NCI-H345 (cell line): ENCODE measurements at places on chromosomes 7 and 10.

- no peak for DNase-seq
These were observed 47.3 kb upstream of the TES start for GRCh38 chr7:116162992-116163391.

DNA sequence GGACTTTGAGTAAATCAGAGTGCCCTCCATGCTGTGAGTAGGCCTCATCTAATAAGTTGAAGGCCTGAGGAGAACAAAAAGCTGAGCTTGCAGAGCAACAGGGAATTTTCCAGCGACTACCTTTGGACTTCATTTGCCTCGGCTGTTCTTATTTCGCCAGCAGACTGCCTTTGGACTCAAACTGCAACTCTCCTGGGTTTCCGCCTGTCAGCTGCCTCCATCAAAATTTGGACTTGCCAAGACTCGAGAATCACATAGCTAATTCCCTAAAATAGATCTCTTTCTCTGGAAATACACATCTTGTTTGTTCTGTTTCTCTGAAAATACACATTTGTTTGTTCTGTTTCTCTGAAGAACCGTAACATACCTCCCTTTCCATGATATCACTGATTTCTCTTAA, 93.8 kb downstream of the ITGB8 start:
- DNase-seq = no peak

- no peak for DNase-seq
These were observed 17.1 kb upstream of the PRRT4 start for GRCh38 chr7:128378637-128379036.

DNA sequence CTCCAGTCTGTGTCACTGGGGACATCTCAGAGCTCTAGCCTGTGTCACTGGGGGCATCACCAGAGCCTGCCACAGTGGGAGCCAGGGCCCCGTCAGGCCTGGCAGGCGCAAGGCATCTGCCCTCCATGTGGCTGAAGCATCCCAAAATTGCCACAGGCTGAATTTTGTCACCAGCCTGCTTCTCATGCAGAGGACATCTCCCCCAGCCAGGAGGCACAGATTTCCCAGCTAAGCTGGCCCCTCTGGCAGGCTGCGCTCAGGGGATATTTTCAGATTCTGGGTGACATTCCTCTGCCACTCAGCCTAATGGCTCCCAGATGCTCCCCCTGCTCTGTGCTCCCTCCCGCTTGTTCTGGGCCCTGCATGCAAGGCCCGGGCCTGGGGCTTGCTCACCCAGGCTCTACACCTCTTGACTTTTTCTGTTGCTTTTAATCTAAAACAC, 64.6 kb downstream of the COL13A1 start:
- DNase-seq = no peak

GRCh38 chr7:84274029-84274638, 79.5 kb upstream of the SEMA3A start:
- DNase-seq = no peak

DNA sequence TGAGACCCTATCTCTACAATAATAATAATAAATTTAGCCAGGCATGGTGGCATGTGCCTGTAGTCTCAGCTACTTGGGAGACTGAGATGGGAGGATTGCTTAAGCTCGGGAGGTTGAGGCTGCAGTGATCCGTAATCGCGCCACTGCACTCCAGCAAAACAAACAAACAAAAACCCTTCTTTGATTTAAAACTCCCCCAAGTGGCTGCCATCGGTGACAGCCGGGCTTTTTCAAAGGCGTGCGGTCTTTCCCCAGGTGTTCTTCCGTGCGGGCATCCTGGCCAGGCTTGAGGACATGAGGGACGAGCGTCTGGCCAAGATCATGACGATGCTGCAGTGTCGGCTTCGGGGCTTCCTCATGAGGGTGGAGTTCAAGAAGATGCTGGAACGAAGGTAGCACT, 1.9 kb upstream of the MYH16 start:
- no peak for DNase-seq

GRCh38 chr7:156504687-156505545, 135.7 kb upstream of the RNF32 start:
- DNase-seq = no peak

- DNase-seq = no peak
These were observed 13.4 kb downstream of the IMPDH1 start for GRCh38 chr7:128396357-128396756.

GRCh38 chr10:11011984-11012383, 5.7 kb upstream of the CELF2 start:
- DNase-seq = no peak

- no peak for DNase-seq
These were observed 511.0 kb downstream of the XPNPEP1 start for GRCh38 chr10:109412353-109412752.

- DNase-seq = no peak
These were observed 459.9 kb downstream of the PLXNA4 start for GRCh38 chr7:132116369-132116768.

DNA sequence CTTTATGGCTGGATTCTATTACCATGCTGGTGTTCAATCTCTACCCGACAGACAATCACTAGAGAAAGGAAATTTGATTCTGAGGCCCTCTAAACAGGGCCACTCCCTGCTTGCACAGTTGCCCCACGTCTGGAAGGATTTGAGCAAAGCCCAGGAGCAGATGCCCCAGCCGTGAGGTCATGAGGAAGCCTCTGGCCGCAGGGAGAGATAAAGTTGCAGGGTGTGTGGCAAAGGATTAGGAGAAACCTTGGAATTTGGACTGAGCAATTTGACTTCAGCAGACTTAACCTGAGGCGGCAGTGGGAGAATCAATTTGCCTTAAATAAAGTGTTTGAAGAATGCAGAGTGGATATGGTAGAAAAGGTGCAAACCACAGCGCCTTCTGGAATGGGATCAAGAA, 40.2 kb upstream of the KLF6 start:
- DNase-seq = no peak

DNA sequence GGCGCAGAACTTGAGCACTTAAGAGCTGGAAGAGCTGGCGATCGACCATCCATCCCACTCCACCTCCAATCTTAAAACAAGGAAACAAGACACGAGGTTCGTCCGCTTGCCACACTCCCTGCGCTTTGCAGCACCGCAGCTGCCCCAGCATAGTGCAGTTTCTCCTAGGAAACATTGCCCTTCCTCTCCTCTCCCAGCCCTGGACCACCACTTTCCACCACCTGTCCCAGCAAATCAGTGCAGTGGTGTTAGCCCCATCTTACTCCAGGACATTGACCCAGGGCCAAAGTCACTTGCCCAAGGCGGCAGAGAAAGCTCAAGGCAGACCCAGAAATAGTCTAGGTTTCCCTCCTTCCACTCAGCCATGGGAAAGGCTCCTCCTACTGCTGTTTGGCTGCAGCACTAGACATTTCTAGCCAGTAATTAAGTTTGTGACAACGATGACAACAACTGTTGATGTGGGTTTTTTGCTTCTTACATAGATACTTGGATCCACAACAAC, 1.5 kb upstream of the PARD3 start:
- no peak for DNase-seq

- no peak for DNase-seq
These were observed 98.8 kb upstream of the PFKP start for GRCh38 chr10:2968401-2969058.

GRCh38 chr7:47945261-47946015, 2.8 kb downstream of the PKD1L1 start:
- DNase-seq = peak; percentile 55

DNA sequence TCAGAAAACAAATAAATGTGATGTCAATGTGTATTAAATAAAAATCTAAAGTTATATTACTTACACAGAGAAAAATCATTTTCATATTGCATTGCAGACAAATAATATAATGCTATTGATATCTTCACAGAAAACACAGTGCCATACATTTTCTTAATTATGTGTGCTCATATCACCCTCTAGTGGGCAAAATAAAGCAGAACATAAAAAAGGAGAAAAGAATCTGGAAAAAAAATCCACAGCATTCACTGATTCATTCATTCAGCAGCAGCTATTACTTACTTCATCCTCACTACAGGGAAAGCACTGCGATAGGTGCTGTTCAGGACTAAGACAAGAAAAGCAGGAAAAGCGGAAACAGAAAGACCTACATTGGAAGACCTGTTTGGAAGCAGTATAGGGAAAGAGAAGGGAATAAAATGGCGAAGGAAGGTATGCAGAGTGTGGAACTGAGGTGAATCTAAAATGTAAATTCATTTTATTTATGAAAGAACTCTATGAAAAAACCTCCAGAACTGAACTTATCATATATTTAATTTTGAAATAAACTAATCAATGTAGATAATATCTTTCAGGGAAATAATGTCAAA, 73.2 kb downstream of the POT1 start:
- DNase-seq = peak; percentile 29

DNA sequence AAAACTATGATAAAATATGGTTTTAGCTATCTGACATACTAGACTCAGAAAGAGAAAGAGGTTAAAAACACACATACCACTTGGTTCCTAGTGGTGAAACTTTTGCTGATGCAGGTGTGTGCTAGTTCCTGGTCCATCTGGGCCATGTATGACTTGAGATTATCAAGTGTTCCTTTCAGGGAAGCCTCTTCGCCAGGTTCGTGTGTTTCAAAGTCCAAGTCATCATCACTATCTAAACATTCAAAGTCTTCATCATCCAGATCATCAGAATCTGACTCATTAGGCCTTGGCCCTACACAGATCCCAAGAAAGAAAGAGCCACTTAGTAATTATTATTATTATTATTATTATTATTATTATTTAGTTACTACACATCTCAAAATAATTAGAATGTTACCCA, 26.4 kb downstream of the NUDT13 start:
- DNase-seq = no peak
